Fibroblast of skin of right quadriceps (primary cell): ENCODE measurements at places on chromosomes 11 and 22.

GRCh38 chr22:23804781-23805291 lies 18.1 kb downstream of the SMARCB1 start:
- no peak for DNase-seq

DNA sequence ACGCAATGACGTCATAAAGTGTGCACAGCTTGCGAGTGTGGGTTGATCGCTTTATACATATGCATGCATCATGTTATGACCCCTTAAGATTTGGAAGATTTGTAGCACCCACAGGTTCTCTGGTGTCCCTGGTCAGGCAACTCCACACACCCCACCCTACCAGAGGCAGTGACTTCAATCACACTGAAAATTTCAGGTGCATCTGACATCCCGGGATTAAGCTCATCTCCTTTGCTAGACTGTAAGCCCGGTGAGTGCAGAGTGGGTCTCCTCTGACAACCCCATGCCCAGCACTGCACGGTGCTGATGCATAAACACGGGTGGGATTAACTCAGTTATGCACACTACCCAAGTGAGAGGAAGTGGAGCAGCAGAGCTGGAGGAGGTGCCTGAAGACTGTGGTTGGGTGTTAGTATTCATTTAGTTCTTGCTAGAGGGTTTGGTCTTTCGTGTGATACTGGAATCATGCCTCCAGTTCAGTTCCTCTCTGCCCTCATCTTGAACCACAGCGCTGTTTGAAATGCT lies 6.5 kb downstream of the ARSA start:
- DNase-seq: no peak

GRCh38 chr11:19347911-19348310 lies 107.2 kb upstream of the E2F8 start:
- no peak for DNase-seq

- DNase-seq: no peak
These were observed 58.9 kb downstream of the SLC5A12 start for GRCh38 chr11:26662916-26663315.

DNA sequence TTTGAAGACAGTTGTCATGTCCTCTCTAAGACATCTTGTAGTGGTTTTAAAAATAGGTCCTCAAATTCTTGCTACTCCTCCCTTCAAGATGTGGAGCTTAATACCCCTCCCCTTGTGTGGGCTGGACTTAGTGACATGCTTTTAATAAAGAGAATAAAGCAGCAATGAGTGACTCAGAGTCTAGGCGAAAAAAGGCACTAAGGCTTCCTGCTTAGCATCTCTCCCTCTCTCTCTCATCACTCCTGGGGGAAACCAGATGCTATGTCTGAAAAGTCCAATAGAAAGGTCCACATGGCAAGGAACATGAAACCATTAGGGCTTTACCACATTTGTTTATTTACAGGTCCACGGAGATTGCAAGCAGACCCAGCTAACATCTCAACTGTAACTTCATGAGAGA lies 11.7 kb downstream of the SERGEF start:
- DNase-seq: peak; percentile 60

- no peak for DNase-seq
These were observed 119.8 kb upstream of the PLET1 start for GRCh38 chr11:112380464-112380863.

DNA sequence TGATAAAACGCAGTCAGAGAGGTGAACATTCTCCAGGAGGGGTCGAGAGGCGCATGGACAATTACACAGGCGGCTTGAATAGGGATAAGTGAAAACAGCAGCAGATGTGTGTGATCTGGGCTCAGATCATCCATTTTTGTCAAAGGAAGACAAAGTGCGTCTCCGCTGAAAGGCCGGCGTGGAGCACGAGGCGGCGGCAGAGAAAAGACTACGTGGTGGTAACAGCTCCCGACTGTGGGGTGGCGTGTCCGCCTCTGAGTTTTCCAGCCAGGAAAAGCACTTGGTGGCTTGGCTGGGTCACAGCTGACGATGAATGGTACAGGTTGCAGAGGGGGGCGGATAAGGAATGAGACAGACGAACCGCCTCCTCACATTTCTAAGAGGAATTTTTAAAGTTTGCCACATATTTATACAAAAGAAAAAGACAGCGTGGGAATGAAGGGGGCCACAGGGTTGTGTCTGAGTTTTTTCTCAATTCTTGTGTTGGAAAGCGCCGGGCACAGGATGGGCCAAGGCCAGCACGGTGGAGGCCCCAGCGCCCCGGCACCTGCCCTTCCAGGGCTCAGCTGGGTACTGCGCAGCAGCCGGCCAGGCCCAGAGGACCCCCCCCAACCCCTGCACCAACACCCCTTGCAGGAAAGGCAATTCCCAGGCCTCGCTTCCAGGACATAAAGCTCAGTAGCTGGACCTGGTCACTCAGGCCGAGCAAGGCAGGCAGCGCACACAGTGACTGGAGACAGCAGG lies 80.4 kb downstream of the TRMU start:
- no peak for DNase-seq

GRCh38 chr22:49411236-49411635 lies 416.4 kb downstream of the BRD1 start:
- no peak for DNase-seq
